Endothelial cell of coronary artery (primary cell): ENCODE measurements at places on chromosomes 13 and 19. TPM values are rescaled to one million over a fixed set of nuclear protein-coding genes. Genes with fewer than 3 reads are reported as not detected.

SIGLEC10 gene
- not detected in 2 replicates for total RNA-seq

POU2F2 gene
- 0.19 and 0.27 TPM in 2 replicates for total RNA-seq

OR7A5 gene
- not detected in 2 replicates for total RNA-seq

CYP2F1 gene
- total RNA-seq: not detected in 2 replicates

PSG1 gene
- total RNA-seq: not detected in 2 replicates

KRTDAP gene
- not detected in 2 replicates for total RNA-seq

ZNF730 gene
- total RNA-seq: 0.27 and 0.85 TPM in 2 replicates

DNAAF3 gene
- 0.27 and 0.47 TPM in 2 replicates for total RNA-seq

VSTM2B gene
- not detected in 2 replicates for total RNA-seq

LGALS4 gene
- 0.09 TPM in 1 of 2 replicates, not detected in the other for total RNA-seq
